Adrenal gland (tissue), 19 donors: ENCODE measurements at places on chromosomes 12 and 14. TPM values are rescaled to one million over a fixed set of nuclear protein-coding genes. Genes with fewer than 3 reads are reported as not detected.

Gene COX8C
- not detected for total RNA-seq

- H3K4me3 ChIP-seq = peak overlapping the region; percentile 38
- no peaks in the 10 kb centered on the region for H3K36me3 ChIP-seq
- no peak overlapping the region for H3K27ac ChIP-seq
- peak; percentile 89 for DNase-seq
- no peaks in the 10 kb centered on the region for H3K27me3 ChIP-seq
These were observed 16.6 kb downstream of the TAMALIN start for GRCh38 chr12:52023182-52023975.

GRCh38 chr14:77006132-77006531 lies 22.4 kb downstream of the IRF2BPL start:
- no peak overlapping the region for H3K27ac ChIP-seq
- no peak overlapping the region for H3K4me3 ChIP-seq
- H3K27me3 ChIP-seq = no peaks in the 10 kb centered on the region
- DNase-seq = no peak

Gene TSPAN9
- 30.6 TPM for total RNA-seq

GRCh38 chr12:51377099-51377984 lies 13.9 kb downstream of the GALNT6 start:
- H3K4me3 ChIP-seq = no peak overlapping the region
- no peaks in the 10 kb centered on the region for H3K27me3 ChIP-seq
- no peak overlapping the region for H3K27ac ChIP-seq
- DNase-seq = no peak
- H3K4me1 ChIP-seq = no peaks in the 10 kb centered on the region

DNA sequence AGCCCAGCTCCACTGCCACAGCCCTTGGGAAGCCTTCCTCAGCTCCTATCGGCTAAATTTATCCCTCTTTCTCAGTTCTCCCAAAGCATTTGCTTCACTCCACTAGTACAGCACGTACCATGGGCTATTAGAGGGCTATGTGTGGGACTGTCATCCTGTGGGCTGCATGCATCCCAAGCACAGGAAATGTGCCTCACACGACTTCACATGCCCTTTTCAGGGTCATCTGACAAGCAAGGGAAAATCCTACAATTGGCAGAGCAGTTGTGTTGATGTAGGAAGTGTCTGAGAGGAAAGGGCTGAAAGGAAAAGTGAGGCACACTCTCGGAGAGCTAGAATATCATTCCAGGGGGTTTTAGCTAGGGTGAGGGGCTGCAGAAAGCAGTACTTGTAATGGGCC lies 47.6 kb downstream of the NINJ2 start:
- no peak overlapping the region for H3K4me3 ChIP-seq
- no peaks in the 10 kb centered on the region for H3K36me3 ChIP-seq
- DNase-seq = no peak
- no peaks in the 10 kb centered on the region for H3K4me1 ChIP-seq
- H3K27ac ChIP-seq = no peak overlapping the region
- no peaks in the 10 kb centered on the region for H3K27me3 ChIP-seq

GRCh38 chr14:80455031-80455430 lies 243.7 kb upstream of the DIO2 start:
- H3K4me3 ChIP-seq = no peak overlapping the region
- no peak for DNase-seq
- H3K27ac ChIP-seq = no peak overlapping the region
- no peaks in the 10 kb centered on the region for H3K36me3 ChIP-seq
- H3K27me3 ChIP-seq = no peaks in the 10 kb centered on the region
- no peaks in the 10 kb centered on the region for H3K4me1 ChIP-seq
